Activated CD8-positive, alpha-beta T cell treated with anti-CD3 and anti-CD28 coated beads for 36 hours (primary cell): ENCODE measurements at places on chromosomes 12 and 14. TPM values are rescaled to one million over a fixed set of nuclear protein-coding genes. Genes with fewer than 3 reads are reported as not detected.

DNA sequence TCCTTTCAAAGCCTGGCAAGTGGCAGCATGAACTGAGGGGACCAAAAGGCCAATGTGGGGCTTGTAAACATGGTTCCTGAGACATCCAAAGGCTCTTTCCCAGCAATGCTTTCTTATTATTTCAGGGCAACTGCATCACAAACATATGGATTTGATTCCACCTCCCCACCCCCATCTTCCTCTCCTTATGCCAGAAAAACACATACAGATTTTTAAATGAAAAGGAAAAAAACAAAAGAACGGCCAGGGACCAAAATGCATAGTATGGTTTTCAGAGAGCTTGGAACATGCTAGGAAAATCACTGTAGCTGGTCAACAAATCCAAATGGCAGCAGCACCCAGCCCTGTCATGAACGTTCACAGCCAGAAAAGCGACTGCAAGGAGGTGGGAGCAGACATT, 167.6 kb downstream of the ANO2 start:
- H3K36me3 ChIP-seq, result no peaks in the 10 kb centered on the region
- no peak for DNase-seq
- no peaks in the 10 kb centered on the region for H3K4me1 ChIP-seq
- no peak overlapping the region for H3K4me3 ChIP-seq
- peaks cover 13% of the 10 kb centered on the region for H3K27me3 ChIP-seq

DNA sequence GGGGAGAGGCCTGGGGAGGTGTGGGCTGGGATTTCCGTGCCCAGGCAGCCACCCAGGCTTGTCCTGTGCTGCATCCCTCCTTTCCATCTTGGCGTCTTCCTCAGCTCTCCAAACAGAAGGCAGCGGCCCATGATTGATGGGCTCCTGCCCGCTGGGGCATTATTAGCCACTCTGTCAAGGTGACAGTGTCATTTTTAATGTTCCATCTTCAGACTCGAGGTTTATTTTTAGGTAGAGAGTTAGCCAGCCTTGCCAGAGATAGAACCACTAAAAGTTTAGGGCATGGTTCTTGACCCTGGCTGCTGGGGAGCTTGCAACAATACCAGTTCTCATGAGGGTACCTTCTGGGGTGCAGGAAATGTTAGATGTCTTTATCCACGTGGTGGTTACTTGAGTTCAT, 90.1 kb downstream of the AACS start:
- no peak overlapping the region for H3K27ac ChIP-seq
- H3K4me1 ChIP-seq, result no peaks in the 10 kb centered on the region
- H3K4me3 ChIP-seq, result no peak overlapping the region
- no peaks in the 10 kb centered on the region for H3K36me3 ChIP-seq
- no peaks in the 10 kb centered on the region for H3K27me3 ChIP-seq
- DNase-seq, result no peak

- H3K4me3 ChIP-seq, result no peak overlapping the region
- DNase-seq, result no peak
- no peaks in the 10 kb centered on the region for H3K27me3 ChIP-seq
- no peak overlapping the region for H3K27ac ChIP-seq
- H3K36me3 ChIP-seq, result no peaks in the 10 kb centered on the region
These were observed 465.3 kb downstream of the PRKD1 start for GRCh38 chr14:29462321-29462720.

The FOXM1 gene
- 64.4 TPM for total RNA-seq

The TAS2R9 gene
- not detected for total RNA-seq
